K562 (cell line): ENCODE measurements at places on chromosomes 11 and 22. TPM values are rescaled to one million over a fixed set of nuclear protein-coding genes. Genes with fewer than 3 reads are reported as not detected.

DNA sequence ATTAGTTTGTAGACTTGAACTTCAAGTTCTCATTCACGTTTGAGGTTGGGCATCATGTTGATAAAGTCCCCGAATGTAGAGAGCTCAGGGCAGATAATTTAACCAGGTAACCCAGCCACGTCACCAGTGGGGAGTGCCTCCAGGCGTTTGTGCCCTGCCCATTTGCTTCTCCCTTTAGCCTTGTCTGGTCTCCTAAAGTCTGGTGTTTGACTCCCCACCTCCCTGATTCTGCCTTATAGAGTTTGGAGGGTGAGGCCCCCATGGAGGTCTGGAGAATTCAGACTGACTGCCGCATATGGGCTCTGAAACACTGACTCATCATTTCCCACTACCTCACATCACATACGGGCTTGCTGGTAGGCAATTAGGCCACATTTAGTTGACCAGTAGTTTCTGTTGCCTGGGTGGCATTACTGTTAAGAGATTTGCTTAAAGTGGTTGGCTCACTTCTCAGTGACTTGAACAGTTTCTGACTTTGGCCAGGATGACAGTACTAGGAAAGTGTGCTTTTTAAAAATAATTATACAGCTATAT lies 99.3 kb upstream of the GAL start:
- DNase-seq = no peak
- no peaks in the 10 kb centered on the region for H3K27me3 ChIP-seq
- no peak overlapping the region for H3K4me3 ChIP-seq
- peaks cover 84% of the 10 kb centered on the region for H3K36me3 ChIP-seq
- H3K4me1 ChIP-seq = no peaks in the 10 kb centered on the region; the same call in 1 of the 2 replicates

The MS4A7 gene
- 0.20 TPM in 1 of 2 replicates, not detected in the other for total RNA-seq

The MMP8 gene
- total RNA-seq = not detected in 2 replicates

- DNase-seq = no peak
- H3K4me1 ChIP-seq = no peaks in the 10 kb centered on the region
- H3K36me3 ChIP-seq = no peaks in the 10 kb centered on the region
- H3K27ac ChIP-seq = no peak overlapping the region
- peaks cover 4% of the 10 kb centered on the region; the same call in 1 of the 3 replicates for H3K27me3 ChIP-seq
These were observed 11.8 kb downstream of the PRDM11 start for GRCh38 chr11:45158210-45158731.

DNA sequence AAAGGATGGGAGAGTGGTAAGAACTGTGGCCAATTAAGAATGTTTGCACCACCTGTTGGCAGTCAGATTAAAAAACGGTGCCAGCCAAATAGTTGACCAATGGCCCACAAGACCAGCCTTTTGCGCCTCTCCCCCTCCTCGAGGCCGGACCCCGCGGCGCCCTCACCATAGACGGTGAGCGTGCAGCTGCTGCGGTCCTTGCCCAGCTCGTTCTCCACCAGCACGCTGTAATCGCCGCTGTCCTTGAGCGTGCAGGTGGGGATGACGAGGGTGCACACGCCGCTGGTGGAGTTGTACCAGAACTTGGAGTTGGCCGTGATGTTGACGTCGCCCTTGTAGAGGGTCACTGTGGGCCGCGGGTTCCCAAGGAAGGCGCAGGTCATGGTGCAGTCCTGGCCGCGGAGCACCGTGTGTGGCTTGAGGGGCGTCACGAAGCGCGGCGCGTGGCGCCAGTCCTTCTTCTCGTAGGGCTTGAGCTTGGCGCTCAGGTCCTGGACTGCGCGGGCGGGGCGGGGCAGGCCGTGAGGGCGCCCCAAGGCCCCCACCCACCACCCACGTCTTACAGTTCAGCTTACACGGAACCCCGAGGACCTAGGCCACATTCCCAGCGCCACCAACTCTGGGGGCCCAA lies 7.2 kb downstream of the TMEM86A start:
- H3K4me3 ChIP-seq = no peak overlapping the region
- no peaks in the 10 kb centered on the region for H3K36me3 ChIP-seq
- DNase-seq = no peak
- H3K27me3 ChIP-seq = peaks cover 64% of the 10 kb centered on the region
- H3K4me1 ChIP-seq = peaks cover 4% of the 10 kb centered on the region; the same call in 2 of the 3 replicates

- H3K4me1 ChIP-seq = no peaks in the 10 kb centered on the region
- no peak for DNase-seq
- H3K27ac ChIP-seq = no peak overlapping the region
- no peaks in the 10 kb centered on the region for H3K27me3 ChIP-seq
- H3K4me3 ChIP-seq = no peak overlapping the region
These were observed 91.2 kb downstream of the GRIA4 start for GRCh38 chr11:105701098-105701497.
